ENCODE measurements at places on chromosomes 6 and 20.

DNA sequence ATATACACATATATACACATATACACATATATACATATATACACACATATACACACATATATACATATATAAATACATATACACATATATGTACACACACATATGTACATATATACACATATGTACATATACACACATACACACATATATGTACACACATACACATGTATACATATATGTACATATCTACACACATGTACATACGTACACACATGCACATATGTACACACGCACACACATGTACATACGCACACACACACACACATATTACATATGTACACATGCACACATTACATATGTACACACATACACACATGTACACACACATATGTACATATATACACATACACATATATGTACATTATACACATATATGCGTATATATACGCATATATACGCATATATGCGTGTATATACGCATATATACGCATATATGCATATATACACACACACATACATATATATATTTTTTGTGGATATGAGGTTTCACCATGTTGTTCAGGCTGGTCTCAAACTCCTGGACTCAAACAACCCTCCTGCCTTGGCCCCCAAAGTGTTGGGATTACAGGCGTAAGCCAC is 27.2 kb downstream of the SRC start:
- no peak for DNase-seq

- no peak for DNase-seq
These were observed 255.0 kb downstream of the HACE1 start for GRCh38 chr6:104604685-104605084.

GRCh38 chr6:50995036-50995435 is 176.4 kb downstream of the TFAP2B start:
- no peak for DNase-seq

DNA sequence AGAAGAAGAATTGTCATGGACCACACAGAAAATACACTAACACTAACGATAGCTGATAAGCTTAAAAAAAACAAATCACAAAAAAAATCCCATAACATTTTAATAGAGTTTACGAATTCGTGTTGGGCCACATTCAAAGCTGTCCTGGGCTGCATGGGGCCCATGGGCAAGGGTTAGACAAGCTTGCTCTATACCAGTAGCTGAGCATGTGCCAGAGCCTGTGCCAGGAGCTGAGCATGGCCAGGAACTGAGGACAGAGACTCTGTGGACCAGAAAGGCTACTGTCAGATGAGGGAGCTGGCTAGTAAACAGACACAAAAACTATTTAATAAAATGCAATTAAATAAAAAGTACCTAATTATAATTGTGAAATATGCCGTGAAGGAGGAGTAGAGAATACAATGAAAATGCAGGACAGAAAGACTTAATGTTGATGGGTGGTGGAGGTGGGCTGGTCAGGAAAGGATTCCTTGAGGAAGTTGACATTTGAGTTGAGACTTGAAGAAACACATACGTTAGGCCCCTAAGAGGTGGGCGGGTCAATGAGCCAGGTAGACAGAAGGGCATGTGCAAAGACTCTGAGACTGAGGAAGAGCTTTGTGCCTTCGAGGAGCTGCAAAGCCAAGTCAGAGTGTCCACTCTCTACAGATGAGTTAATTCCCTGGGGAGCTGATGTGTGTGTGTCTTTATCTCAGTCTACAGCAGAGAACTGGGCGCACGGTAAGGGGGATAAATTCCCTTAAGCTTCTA is 66.1 kb downstream of the JPH2 start:
- DNase-seq, result no peak

- no peak for DNase-seq
These were observed 118.3 kb upstream of the HEY2 start for GRCh38 chr6:125631165-125631564.

DNA sequence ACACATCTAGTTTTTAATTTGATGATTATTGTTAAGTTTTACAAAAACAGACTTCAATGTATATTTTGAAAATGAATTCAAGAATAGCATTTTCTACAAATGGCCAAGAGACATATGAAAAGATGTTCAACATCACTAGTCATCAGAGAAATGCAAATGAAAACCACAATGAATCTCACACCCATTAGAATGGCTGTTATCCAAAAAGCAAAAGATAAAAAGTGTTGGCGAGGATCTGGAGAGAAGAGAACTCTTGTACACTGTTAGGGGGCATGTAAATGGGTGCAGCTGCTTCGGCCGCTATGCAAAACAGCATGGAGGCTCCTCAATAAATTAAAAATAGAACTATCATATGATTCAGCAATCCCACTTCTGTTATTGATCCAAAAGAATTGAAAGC is 185.8 kb upstream of the CCN2 start:
- peak; percentile 59 for DNase-seq

DNA sequence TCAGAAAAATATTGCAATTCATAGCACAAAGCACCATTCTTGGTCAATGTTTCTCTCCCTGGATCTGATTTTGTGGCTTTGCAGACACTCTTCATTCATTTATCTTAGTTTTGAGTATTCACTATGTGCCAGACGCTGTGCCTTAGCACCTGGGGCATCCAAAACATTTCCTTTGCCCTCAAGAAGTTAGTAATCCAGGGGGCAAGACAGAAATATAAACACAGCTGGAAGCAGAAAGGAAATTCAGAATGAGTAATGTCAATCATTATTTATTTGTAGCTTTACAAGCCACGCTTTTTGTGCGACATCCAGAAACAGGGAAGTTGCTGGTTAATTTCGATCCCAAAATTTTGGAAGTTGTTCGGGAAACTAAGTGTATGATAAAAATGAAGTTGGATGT is 71.4 kb downstream of the DNAH8 start:
- DNase-seq, result no peak

GRCh38 chr6:114389111-114389510 is 46.3 kb upstream of the HS3ST5 start:
- no peak for DNase-seq

DNA sequence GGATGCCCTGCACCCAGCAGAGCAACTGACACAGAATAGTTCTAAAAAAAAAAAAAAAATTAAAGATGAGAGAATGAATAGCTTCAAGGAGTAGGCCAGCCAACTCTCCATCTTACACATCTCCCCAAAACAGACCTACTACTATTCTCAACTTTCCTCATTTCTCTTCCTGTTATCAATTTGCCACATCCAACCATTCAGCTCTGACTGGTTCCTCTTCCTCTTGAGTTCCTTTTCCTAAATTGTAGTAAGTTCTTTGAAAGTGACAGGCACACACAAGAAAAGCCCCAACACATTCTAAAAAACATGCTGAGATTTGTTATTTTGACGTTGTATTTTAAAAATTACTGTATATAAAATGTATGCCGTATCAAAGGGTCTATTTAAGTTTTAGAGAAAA is 117.2 kb downstream of the PDSS2 start:
- no peak for DNase-seq

- DNase-seq, result no peak
These were observed 43.0 kb downstream of the NTSR1 start for GRCh38 chr20:62751551-62752150.

DNA sequence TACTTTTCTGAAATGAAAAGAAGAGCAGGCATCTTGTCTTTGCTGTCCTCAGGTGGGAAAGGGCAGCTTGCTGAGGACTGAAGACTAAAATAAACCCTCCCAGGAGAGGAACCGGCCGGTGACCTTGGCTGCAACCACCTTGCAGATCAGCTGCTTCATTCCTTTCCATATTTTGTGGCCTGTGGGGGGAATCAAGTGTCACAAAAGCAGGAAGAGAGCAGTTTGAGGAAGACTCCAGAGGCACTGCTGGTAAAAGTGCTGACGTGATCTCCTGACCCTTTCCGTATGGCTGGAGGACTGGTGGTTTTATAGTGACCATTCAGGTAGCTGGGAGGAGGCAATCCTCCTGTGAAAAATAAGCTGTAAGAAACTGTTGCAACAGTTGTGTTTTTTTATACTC is 157.0 kb downstream of the PLCB4 start:
- DNase-seq, result peak; percentile 71

GRCh38 chr6:34145161-34146020 is 496 bp downstream of the GRM4 start:
- DNase-seq, result peak; percentile 55

- DNase-seq, result peak; percentile 22
These were observed 8.6 kb upstream of the LBP start for GRCh38 chr20:38337561-38338140.

- DNase-seq, result no peak
These were observed 9.7 kb upstream of the MARCKS start for GRCh38 chr6:113847447-113847846.

DNA sequence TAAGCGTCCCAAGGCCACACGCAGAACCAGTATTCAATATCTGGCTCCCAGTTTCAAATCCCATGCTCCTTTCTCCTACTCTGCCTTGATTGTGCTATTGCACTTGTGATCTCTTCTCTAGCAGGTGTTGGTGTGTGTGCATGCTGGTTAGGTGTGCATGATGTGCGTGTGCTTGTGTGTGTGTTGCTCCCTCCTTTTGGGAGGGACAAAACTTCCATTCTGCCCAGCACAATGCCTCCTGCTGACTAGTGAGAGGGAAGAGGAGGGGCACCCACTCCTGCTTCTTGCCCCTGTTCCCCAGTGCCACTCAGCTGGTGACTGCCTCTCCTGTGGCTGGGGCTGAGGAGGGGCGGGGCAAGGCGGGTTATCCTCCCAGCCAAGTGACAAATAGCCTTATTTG is 19.7 kb downstream of the CD40 start:
- DNase-seq, result no peak

DNA sequence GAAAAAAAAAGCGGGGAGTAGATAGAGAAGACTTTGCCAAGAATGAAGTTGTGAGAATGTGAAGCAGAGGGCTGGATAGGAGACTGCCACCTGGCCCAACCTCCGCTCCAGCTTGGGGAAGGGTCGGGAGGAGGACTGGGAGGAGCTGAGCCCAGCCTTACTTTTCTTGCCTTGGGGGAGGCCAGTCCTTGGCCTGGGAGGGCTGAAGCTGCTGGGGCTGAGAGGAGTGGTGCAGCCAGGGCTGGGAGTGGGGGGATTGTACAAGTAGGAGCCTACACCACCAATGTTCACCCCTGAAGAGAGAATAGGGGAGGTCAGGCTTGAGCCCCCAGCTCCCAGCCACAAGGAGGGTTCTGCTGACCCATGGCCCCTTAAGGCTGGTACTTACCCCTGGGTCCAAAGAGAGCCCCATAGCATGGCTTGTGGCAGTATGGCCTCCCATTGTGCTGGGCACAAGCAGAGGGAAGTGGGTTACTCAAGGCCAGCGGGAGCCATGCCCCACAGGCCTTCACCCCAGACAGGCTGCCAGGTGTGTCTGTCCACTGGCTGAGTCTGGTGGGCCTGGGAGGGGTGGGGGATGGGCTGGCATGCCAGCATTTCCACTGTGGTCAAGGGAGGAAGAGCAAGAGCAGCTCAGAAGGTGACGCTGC is 1.1 kb downstream of the CRIP3 start:
- DNase-seq, result no peak

- DNase-seq, result no peak
These were observed 27.3 kb downstream of the JPH2 start for GRCh38 chr20:44159711-44160110.

- no peak for DNase-seq
These were observed 35.8 kb upstream of the IYD start for GRCh38 chr6:150332939-150333584.

- no peak for DNase-seq
These were observed 17.4 kb downstream of the SERAC1 start for GRCh38 chr6:158150701-158151100.

DNA sequence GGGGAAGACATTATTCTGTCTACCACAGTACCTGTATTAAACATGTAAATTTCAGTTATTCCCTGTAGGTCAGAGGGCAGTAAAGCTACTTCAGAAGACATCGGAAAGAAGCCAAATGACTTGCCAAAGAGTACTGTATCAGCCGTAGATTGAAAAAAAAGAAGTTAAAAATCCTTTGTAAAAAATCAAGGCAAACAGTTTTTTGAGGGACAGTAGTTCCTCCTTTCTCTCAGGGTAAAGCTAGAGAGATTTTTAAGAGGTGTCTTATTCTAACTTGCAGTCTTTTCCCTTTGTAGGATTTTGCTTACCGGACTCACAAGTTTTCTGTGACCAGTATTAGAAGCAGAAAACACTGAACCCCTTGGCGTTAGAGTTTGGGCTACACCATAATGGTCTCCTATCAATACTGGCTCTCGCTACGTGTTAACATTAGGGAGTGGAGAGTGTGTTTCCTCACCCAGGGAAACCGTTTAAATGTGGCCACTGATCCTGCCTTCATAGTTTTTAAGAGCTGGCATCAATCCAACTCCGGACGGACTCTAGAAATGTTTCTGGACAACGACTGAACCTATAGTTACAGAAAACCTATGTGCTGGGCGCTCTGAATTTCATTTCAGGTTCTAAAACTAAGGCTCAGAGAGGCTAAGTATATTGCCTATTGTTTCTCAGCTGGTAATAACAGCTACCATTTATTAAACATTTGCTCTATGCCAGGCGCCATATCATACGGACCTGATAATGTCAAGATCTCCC is 1.3 kb upstream of the ASXL1 start:
- no peak for DNase-seq

DNA sequence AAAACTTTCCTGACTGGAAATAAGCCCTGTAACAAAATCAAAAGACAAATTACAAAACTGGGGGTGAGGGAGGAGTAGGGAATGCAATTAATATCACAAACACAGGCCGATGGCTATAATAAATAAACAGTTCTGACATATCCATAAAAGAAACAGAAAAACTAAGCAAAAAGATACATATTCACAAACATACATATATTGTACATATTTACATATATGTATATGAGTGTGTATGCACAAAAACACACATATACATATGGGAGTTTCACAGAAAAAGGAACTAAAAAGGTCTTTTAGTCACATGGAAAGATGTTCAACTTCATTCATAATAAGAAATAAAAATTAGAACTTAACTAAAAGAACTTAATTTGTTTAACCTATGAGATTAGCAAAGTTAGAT is 292.7 kb downstream of the TFAP2A start:
- no peak for DNase-seq

DNA sequence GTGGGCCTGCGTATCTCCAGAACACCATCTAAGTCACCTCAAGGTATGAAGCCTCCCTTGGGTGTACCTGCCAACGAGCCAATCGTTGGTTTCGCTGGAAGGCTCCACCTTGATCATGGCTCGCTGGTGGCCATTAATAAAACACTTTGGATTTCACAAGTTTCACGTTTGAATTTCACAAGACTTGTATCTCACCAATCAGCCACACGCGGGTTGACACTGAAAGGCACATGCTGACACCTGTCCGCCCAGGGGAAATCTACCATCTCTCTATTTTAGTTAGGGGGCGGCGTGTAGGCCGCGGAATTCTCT is 586 bp upstream of the HMGA1 start:
- peak; percentile 39 for DNase-seq
